H4 (cell line): ENCODE measurements at places on chromosomes 5 and 9. TPM values are rescaled to one million over a fixed set of nuclear protein-coding genes. Genes with fewer than 3 reads are reported as not detected.

CRB2 gene
- not detected in 2 replicates for total RNA-seq

SLC45A2 gene
- total RNA-seq = not detected in 2 replicates

UTP15 gene
- 20.8 and 23.2 TPM in 2 replicates for total RNA-seq

PTGER4 gene
- total RNA-seq = 4.8 and 7.9 TPM in 2 replicates

ARL14EPL gene
- 1.3 TPM in 1 of 2 replicates, not detected in the other for total RNA-seq

IL4 gene
- not detected in 2 replicates for total RNA-seq

HAND1 gene
- 0.29 TPM in 1 of 2 replicates, not detected in the other for total RNA-seq

PDCD1LG2 gene
- 1.9 TPM in 1 of 2 replicates, not detected in the other for total RNA-seq

ZFP2 gene
- total RNA-seq = not detected in 2 replicates

NIPAL4 gene
- total RNA-seq = not detected in 2 replicates

DNA sequence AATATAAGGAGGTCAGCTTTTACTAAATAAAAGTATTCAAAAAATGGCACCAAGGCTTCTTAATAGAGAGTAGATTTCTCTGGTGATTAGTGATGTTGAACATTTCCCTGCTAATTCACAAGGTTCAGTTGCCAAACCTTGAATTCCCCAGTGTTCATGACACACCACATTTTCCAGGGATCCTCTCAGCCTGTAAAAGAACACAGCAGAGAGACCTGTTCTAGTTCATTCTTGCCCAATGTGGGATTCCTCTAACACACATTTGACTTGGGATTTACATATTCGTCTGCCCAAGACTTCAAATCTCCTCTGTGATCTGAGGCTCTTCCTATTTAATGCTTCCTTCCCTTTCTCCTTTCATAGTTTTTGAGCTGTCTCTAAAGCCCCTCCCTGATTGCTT lies 273.2 kb upstream of the CDH9 start:
- no peak for DNase-seq

DNA sequence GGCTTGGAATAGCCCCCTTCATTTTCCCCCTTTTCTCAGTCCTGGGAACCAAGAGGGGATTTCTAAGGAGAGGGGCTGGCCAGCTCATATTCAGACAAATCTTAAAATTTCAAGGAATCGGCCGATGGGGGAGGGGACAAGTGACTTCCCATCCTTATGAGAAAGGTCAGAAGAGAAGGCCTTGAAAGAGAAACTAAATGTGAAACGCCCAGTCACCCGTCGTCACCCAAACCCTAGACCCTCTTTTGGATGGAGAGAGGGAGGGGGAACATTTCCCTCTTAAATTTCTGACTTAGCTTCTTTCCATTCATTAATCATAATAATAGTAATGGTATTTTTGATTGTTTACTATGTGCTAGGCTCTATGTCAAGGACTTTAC lies 850 bp upstream of the CCL19 start:
- no peak for DNase-seq

GRCh38 chr5:94830520-94830919 lies 212.1 kb downstream of the SLF1 start:
- DNase-seq = peak; percentile 20

DNA sequence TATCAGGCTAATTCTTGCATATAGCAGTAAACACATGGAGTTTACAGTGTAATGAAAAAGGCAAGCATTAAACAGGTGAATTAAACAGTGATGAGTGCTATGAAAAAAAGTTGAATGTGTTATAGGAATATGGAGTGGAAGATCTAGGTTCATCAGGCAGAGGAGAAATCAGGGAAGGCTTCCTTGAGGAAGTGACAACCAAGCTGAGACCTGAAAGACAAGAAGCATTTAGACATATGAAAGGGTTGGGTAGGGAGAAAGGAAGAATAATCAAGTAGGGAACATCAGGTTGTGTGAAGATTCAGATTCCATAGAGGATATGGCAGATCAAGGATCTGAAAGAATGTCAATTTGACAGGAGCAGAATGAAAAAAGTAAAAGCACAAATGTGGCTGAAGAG lies 612.5 kb downstream of the PRELID2 start:
- no peak for DNase-seq

- no peak for DNase-seq
Measured at GRCh38 chr5:127568166-127568565, 50.7 kb downstream of the PRRC1 start.

GRCh38 chr9:109098171-109098959 lies 21.4 kb downstream of the TMEM245 start:
- peak; percentile 89 for DNase-seq

DNA sequence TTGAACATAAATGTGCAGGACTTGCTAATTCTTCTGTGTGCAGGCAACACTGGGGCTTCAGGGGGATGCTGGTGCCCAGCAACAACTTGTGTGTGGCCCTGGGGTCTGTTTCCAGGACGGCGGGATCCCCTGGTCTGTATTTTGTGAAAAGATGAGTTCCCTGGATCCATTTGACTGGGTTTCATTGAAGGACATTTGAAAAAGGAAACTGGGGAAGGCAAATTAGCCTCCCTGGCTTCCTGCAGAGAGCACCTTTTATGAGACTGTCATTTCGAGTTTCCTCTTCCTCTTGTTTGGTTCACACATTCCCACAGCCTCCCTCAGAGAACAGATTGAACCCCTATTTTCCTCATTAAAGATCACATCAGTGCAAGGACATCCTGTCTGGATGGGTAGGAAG lies 63.1 kb downstream of the FOXI1 start:
- no peak for DNase-seq

- no peak for DNase-seq
Measured at GRCh38 chr9:95820074-95820473, 55.4 kb upstream of the ERCC6L2 start.

GRCh38 chr5:66209350-66209749 lies 65.2 kb downstream of the SREK1 start:
- DNase-seq = peak; percentile 36

- no peak for DNase-seq
Measured at GRCh38 chr5:110167384-110167783, 477.7 kb downstream of the MAN2A1 start.

DNA sequence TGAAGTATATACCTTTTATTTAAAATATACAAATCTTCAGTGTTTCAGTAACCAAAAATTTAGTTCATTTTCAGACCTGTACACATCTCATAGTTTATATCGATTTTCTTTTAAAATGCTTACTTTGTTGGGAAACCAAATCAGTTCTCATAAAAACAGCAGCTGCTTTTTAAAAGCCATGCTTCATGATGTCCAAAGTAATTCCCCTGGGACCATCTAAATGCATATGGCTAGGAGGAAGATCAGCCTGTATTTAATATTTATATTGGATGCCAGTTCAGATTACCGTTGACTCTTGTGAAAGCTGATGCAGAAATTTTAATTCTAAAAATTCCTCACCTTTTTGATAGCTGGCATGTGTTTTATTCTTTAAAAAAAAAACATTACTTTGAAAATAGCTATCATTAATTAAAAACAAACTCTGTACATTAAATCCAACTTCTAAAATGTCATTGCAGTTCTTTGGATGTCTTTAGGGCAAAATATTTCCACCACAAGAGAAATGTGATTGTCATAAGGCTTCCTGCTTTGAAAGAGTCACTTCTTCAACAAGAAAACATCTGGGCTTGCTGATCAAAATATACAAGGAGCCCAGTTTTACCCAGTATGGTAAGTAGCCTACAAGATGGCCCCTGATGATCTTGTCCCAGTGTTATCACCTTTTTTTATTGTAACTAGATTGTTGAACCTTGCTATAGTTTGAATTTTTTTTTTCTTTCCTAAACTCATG lies 1242.9 kb upstream of the CDH6 start:
- no peak for DNase-seq

GRCh38 chr5:53368966-53369605 lies 111.3 kb upstream of the FST start:
- DNase-seq = no peak

DNA sequence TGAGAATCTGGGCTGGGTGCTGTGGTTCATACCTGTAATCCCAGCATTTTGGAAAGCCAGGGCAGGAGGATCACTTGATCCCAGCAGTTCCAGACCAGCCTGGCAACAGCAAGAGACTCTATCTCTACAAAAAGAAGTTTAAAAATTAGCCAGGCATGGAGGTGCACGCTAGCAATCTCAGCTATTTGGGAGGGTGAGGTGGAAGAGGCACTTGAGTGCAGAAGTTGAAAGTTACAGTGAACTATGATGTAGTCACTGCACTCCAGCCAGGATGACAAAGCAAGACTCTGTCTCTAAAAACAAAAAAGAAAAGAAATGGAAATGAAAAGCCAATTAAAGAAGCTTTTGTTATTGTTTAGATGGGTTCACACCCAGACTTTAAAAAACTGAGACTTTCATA lies 131.6 kb upstream of the RASA1 start:
- DNase-seq = no peak

DNA sequence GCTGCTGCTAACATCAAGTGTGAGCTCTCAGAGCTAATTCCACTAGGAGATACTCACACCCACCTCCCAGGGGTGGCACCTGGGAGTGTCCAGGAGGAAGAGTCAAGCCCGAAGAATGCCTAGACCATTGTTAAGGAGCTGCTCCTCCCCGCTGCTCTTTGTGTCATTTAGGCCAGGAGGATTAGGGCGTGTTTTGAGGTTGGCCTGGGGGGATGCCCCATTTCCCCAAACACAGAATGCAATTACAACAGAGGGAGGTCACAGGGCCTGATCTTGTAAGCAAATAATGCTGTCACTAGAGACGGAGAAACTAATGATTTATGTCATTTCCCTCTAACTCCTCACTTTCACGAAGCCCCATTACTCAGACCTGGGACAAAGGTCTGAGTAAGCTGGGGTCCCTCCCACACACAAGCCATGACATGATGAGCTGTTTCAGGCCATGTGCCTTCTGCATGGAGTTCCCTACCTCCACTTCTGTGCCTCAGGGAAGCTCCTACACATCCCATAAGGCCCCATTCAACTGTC lies 312.5 kb downstream of the ACTL7B start:
- peak; percentile 42 for DNase-seq

DNA sequence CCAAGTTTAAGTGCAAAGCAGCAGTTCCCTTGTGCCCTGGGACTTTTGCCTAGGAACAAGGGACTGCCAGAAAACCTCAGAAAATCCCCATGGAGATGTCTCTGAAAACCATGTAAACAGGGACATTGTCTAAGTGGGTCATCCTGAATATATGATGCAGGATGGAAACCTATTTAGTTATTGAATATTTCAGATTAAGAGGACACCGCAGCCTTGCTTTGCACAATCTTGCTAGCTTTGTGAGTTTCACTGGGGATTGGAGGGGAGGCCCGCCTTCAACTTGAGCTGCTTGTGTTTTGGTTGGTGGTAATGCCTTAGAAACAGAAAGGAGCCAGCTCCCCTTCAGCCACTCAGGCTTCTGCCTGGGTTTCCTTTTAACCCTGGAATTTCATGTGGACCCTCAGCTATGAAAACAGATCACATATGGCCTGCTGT lies 112.8 kb downstream of the C9orf152 start:
- DNase-seq = no peak

GRCh38 chr5:76601470-76601869 lies 21.7 kb downstream of the F2RL2 start:
- DNase-seq = peak; percentile 64

- DNase-seq = no peak
Measured at GRCh38 chr9:85522459-85523092, 219.2 kb downstream of the AGTPBP1 start.

GRCh38 chr5:170986598-170986997 lies 124.8 kb downstream of the RANBP17 start:
- no peak for DNase-seq

- DNase-seq = no peak
Measured at GRCh38 chr5:118891252-118891651, 97.1 kb downstream of the DTWD2 start.

GRCh38 chr9:133848471-133849109 lies 110.4 kb upstream of the SARDH start:
- DNase-seq = no peak

GRCh38 chr9:37033682-37034304 lies at the start of gene PAX5:
PAX5 (minus strand) TSS chr9:37034268; CDS start chr9:37034031, 237 bp downstream.
- DNase-seq = no peak

DNA sequence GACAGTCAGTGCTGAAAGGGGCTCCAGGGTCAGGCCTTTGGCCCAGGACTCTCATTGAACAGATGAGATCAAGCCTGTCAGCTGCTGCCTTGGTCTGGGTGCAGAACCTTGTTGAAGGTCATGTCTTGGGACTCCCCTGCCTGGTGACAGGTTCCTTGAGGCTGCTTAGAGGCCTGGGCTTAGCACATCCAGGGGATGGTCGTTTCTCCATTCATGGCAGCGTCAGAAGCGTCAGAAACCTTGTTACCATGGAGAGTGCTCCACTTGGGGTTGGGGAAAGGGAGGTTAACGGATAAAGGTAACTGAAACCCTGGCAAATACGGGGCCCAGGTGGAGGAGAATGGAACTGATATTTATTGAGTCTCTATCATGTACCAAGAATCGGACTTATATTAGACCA lies 8.8 kb downstream of the ARPC5L start:
- no peak for DNase-seq

DNA sequence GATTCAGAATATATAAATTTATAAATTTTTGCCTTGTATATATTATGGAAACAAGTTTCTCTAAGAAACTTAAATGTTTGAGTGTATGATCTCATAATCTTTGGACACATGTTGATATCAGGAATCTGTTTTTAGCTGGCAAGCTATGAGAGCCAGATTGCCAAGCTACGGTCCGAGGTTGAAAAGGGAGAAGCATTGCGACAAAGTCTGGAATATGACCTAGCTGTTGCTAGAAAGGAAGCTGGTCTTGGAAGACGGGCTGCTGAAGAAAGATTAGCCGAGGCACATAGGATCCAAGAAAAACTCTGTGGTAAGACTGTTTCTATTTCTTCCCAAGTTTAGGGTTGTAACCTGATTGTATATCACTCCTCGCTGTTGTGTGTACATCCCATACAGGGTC lies 25.9 kb downstream of the CCDC171 start:
- DNase-seq = no peak

DNA sequence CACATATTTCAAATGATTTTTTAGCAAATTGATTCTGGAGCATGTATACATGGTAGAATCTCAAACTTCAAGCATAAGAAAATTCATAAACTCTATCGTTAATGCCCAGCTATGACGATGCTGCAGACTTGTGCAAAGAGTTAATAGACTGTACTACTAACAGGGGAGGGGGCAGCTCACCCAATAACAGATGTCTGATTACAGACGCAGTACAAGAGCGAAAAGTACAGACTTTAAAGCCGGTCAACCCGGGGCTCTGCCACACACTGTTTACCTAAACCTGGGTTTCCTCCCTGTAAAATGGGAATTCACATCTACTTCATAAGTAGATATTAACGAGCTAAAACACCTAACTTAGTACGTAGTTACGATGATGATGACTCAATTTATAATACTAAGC lies 651 bp downstream of the TRIM23 start:
- DNase-seq = no peak

DNA sequence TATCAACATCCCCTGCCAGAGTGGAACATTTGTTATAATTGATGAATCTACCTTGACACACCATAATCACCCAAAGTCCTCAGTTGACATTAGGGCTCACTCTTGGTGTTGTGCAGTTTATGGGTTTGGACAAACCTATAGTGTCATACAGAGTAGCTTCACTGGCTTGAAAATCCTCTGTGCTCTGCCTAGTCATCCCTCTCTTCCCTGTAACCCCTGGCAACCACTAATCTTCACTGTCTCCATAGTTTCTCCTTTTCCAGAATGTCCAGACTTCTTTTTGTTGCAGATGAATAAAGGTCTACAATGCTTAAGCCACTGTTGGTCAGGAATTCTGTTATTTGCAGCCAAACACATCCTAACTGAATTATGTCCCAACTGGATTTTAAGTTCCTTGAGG lies 22.5 kb upstream of the SUB1 start:
- no peak for DNase-seq
